ENCODE measurements at places on chromosomes 13 and 19.

DNA sequence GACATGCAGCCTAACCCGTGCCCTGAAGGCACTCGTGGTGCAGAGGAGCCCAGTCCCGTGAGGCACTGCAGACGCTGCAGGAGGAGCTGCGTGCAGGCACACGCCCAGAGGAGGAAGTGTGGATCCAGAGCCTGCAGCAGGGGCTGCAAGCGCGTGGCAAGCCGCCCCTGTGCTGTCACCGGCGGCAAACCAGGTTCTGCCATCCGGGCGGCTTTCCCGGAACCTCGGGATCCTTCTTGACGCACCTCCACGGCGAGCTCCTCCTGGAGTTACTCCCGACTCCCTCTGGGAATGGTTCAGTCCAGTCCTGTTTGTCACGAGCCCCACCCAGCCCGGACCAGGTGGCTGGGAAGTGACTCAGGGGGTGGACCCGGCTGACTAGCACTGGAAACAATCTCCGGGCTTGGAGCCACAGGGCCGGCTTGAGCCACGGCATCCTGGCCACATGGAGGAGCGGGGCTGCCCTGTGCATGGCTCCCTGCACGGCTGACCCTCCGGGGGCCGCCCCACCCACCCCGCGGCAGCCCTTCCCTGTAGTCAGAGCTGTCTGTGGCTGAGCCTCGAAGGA, 10.2 kb downstream of the DPP9 start:
- DNase-seq = no peak

GRCh38 chr13:113546571-113547237, 37.8 kb upstream of the TFDP1 start:
- no peak for DNase-seq

- DNase-seq = no peak
These were observed 270.3 kb downstream of the MZT1 start for GRCh38 chr13:72457151-72457550.

DNA sequence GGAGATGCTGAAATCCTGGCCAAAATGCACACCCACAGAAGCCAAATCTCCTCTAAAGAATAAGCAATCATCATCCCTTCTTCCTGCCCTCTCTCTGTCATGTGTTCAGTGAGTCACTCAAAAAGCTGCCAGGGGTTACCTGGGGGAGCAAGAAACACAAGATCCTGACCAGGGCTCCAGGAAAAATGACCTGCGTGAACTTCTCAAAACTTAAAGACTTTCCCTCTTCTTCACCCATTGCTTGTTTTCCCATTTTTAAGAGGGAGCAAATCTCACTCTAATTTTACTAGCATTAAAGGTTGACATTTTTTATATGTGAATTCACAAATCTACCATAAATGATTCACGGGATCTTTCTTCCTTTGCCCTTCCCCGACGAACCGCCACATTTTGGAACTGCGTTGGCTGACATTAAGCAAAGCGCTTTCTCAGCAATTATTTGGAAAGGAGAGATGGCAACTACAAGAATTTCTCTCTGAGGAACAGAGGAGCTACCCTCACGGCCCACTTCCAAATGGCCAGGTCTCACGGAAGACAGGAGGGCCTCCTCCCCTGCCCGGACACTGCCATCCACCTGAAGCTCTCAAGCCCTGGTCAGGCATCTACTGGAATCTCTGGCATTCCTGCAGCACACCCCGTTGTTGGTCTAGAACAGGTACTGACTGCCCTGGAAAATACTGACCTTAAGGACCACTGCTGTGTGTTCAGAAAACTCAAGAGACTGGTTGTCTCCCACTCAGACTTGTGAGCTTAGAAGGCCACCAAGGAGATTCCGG, 14.2 kb downstream of the TSHZ3 start:
- no peak for DNase-seq

DNA sequence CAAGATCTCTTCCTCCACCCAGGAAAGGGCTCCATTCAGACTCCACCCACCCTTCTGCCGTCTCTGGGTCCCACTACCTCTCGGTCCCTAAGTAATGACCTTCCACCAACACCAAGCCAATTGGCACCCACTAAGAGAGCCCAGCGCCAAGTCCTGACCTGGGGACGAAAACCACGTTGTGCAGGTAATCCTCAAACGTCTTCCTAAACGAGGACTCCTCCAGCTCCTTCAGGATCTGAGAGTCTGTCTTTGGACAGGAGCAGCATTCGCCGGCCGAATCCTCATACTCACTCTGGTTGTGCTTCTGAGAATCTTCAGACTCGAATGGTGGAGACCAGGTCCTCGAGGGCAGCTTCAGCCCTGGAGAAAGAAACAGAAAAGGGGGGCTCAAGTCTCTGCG, 83.1 kb downstream of the ZNF557 start:
- DNase-seq = no peak

GRCh38 chr19:16820056-16820455, 9.1 kb upstream of the SIN3B start:
- no peak for DNase-seq

GRCh38 chr13:100338275-100338674, 249.4 kb downstream of the PCCA start:
- DNase-seq = no peak

DNA sequence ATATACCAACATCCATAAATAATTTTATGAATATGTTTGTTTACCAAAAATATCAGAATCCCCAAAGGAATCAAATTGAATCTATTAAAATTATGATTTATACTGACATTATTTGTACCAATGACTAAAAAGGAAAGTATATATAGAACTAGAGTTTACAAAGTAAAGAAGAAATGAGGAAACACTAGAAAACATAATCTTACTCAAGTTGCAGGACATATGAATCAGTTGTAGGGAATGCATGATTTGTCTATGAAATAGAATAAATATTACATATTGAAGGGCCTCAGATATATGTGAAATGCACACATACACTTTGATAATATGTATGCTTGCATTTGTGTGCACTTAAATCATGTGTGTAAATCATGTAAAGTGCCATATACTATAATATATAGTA, 1466.4 kb downstream of the EFNB2 start:
- no peak for DNase-seq

GRCh38 chr19:2455851-2456570, 748 bp downstream of the LMNB2 start:
- DNase-seq = no peak

GRCh38 chr13:110326263-110326904, 19.3 kb downstream of the COL4A2 start:
- DNase-seq = no peak

GRCh38 chr13:73142071-73142470, 83.3 kb downstream of the KLF5 start:
- no peak for DNase-seq

DNA sequence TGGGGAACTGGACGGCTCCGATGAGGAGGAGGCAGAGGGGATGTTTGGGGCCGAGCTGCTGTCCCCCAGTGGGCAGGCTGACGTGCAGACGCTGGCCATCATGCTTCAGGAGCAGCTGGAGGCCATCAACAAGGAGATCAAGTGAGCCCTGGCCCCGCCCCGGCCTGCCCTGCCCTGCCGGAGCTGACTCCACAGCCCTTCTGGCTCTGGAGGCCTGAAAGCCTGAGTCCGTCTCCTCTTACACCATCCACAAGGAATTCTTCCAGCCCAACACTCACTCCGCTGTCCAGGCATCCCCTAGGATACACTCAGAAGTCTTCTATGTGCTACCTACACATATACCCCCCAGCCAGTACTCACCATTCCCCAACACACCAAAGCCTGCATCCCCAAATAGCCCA, 17.4 kb downstream of the PPFIA3 start:
- no peak for DNase-seq

DNA sequence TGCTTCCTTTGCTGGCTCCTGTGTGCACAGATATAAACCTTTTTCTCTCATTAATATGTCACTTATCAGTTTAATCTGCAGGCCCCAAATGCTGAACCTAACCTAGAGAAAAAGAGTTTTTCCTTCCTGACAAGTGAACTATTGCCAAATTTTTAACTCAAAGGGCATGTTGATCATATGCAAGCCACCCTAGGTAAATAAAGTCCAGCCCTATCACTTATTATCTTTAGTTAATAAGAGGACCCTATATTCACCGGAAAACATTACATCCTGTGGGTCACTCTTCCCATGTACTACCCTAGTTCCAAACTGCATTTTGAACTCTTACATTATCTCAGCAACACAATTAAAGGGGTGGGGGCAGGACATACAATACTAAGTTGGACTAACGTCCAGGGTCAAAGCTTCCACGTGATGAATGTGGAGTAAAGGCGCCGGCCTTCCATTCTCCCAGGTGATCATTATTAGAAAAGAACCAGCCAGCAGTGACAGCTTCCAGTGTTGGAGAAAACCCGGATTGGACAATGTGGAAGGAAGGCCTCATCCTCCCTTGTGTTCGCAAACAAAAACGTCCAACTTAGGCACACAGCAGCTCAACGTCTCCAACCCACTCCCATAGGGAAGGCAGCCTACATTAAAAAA, 86.6 kb downstream of the STK24 start:
- DNase-seq = no peak

DNA sequence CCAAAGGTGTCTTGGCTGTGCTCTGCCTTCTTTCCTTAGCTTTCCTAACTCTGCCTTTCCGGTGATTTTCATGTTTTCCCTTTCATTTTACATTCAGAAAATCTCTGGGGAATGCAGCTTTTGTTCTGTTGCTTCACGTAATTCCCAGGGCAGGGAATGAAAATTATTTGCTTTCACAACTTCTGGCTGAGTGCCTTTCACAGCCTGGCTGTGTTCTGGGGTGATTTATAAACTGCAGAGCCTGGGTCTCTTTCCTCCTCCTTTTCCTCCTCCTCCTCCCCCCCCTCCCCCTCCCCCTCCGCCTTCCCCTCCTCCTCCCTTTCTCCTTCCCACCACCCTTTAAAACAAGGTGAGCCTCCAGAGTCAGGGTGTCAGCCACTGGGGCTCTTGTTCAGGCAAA, 84.3 kb downstream of the RNASEH2B start:
- no peak for DNase-seq

GRCh38 chr13:44778761-44779484, 202.8 kb upstream of the TSC22D1 start:
- DNase-seq = no peak

GRCh38 chr13:99063952-99064351, 86.1 kb upstream of the DOCK9 start:
- DNase-seq = no peak

GRCh38 chr19:3211191-3211590, 13.3 kb upstream of the CELF5 start:
- no peak for DNase-seq

- DNase-seq = no peak
These were observed 88.8 kb downstream of the LMO7 start for GRCh38 chr13:75724752-75725517.

- DNase-seq = no peak
These were observed 303.3 kb downstream of the ATP8A2 start for GRCh38 chr13:25675060-25675459.

- DNase-seq = peak; percentile 32
These were observed 519 bp downstream of the PTPRS start for GRCh38 chr19:5339950-5340636.

- DNase-seq = no peak
These were observed 222.1 kb upstream of the OBI1 start for GRCh38 chr13:78881054-78881453.

- no peak for DNase-seq
These were observed 11.0 kb downstream of the ZNF333 start for GRCh38 chr19:14700711-14701375.

- DNase-seq = no peak
These were observed 10.8 kb downstream of the CFD start for GRCh38 chr19:870314-870713.

- no peak for DNase-seq
These were observed 52.1 kb downstream of the FLT1 start for GRCh38 chr13:28442839-28443238.

DNA sequence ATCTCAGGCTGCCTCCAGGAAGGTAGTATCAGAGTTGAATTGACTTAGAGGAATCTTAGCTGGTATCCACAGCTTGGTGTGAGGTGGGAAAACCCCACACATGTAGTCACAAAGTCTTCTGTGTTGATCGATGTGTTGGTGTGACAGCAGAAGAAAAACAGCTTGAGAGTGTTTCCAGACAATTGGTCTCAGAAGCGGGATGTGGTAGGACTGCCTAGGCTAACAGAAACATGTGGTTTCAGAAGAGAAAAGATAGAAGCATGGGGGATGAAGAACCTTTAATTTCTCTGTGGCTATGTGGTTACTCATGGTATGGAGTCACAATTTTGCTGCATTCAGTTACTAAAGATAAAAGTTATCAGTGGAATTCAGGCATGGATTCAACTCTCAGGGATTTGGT, 134.7 kb upstream of the SLITRK5 start:
- DNase-seq = no peak

- no peak for DNase-seq
These were observed 7.3 kb downstream of the MED16 start for GRCh38 chr19:885536-886224.

DNA sequence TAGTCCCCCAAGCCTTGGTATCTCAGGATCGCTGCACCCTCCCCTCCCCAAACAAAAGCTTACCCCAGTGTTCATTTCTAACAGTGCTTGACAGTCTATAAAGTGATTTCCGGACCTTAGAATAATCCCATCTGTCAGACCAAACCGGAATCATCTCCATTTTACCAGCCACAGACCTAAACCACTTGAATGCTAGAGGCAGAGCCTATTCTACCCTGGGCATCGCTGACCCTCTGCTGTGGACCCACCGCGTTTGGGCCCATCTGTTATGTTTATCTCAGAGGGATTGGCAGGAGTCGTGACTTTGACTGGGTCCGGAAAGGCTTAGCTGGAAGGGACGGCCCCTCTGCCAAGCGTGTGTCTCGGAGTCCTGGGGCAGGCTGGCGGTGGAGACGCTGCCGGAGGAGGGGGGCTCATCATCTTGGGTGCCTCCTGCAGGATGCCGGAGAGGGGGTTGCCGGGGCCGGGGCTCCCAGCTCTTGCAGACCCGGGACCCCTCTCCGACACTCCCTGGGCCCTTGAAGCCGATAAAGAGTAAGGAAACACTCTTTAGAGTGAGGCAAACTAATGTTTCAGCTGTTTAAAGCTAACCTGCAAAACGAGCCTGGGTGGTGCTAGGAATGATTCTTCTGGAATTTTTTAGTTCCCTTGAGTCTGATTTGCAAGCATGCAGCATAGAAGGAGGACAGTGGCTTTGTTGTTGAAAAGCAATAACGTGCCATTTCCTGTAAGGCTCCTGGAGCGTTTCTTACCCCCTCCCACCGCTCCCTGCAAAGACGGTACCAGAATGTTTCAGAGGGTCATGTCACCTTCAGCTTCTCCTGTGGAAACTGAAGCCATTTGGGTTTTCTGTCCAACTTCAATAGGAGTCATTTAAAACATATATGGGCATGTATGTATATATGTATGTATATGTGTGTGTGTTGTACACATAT, 1.3 kb downstream of the SLC25A42 start:
- peak; percentile 12 for DNase-seq

All from neural crest cell (in vitro differentiated cells).